ENCODE measurements at places on chromosomes 11 and 22.
A peak's percentile ranks its signal among the peaks of the same experiment; 100 is the strongest.

DNA sequence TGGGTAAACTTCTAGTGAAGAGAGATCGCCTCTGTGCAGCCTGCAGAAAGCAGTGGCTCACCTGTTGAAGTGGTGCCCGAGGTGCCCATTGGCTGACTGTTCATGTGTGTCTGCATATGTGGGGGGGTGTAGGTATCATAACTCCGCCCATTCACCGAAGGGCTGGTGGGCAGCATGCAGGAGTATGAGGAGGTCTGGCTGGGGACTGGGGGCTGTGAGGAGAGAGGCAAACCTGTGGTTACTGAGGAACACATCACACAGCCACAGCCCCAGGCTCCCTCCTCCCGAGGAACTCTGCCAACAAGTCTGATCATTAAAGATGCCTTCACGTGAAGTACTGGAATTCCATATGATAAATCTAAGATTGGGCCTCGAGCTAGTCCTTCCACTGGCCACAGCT, 20.5 kb downstream of the PAX6 start:
- DNase-seq: no peak

DNA sequence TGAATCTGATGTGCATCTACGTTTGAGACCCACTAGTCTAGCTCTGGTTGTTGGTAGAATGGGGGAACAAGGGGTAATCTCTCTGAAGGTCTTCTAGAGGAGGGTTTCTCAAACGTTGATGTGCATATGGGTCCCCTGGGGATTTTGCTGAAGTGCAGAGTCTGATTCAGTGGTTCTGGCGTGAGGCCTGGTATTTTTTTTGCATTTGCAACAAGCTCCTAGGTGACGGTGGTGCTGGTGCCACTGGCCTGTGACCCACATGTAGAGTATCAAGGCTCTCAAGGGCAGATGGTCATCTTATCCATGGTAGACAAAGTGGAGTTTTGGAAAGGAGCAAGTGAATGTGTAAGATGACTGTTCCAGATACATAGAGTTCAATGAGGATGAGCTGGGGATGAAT, 97.1 kb downstream of the CEP164 start:
- DNase-seq: no peak

DNA sequence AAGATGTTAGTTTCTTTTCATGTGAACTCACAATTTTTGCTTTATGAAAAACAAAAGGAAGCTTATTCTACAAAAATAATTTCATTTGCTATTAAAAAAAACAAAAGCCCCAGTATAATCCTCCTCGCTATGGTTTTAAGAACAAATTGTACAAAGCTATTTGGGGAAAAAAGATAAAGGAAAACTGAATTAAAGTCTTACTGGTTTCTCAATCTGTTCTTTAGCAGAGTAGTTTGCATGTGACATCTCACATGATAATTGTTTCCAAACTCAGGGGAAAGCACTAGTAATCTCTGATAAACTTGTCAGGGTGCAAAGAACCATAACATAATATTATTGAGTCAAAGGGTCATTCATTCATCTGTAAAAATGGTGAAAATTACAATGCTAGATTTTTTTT, 2.9 kb upstream of the DDI1 start:
- no peak for DNase-seq

- no peak for DNase-seq
These were observed 301.6 kb upstream of the C11orf87 start for GRCh38 chr11:109120341-109120740.

DNA sequence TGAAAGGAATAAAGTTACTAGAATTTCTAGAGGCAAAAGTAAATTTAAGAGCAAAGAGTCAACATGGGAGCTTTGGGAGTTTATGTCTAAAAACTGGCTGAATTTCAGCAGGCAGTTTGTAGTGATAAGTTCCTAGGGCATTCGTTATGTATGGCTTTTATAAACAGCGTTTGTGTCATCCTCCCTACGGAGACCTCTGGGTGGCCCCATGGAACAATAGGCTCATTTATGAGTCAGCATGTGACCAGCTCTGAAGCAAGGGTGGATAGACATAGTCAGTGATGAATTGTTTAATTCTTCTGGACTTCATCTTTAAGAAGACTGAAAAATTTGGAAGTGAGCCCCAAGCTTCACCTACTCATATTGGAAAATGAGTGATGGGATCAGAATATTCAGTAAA, 37.1 kb downstream of the SVIP start:
- DNase-seq: peak; percentile 3

DNA sequence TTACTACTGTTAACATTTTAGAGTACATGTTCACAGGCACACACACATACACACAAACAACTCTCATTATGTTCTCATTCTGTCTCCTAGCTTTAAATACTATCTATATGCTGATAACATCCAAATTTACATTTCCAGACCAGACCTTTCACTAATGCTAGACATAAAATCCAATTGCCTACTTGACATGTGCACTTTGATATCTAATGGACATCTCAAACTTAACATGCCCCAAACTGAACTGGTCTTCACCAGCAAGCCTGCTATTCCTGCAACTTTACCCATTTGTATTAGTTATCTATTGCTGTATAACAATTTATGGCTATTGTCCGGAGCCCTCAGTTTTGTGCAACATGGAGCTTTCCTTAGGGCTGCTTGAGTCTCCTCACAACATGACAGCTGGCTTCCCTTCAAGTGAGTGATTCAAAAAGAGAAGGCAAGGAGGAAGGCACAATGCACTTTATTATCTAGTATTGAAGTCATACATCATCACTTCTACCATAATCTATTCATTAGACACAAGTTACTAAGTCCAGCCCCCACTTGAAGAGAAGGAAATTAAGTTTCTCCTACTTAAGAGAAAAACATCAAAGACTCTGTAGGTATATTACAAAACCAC, 3.0 kb downstream of the SLC36A4 start:
- no peak for DNase-seq

- DNase-seq: no peak
These were observed 235.7 kb downstream of the DYNC2H1 start for GRCh38 chr11:103344886-103345285.

DNA sequence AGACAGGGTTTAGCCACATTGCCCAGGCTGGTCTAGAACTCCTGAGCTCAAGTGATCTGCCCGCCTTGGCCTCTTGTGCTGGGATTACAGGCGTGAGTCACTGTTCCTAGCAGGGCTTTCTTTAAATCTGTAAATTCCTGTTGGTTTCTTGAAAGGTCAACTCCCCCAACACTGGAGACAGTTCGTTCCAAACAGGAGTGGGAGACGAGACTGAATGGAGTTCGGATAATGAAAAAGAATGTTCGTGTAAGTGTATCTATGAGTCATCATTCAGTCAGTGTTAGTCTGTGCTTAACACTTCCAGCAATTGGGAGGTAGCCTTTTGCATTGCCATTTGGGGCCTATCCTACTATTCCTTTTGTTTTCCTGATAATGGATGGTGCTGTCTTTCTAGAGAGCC, 10.0 kb upstream of the BACE1-AS start:
- no peak for DNase-seq

DNA sequence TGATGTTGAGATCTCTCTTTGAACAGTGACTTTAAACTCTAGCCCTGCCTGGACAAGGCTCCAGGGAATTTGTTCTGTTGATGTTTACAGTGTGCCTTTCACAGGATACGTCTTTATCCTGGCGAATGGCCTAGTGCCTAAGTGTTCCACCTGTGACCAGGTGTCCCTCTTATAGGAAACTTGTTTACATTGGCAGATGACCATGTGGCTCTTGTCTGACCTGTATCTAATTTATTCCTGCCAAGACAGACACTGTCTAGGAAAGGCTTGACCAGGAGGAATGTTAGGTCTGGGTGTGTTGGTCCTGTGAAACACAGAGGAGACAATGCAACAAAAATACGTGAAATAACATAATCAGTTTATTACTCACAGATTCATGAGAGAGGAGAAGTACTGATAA, 875.6 kb downstream of the METTL15 start:
- no peak for DNase-seq

GRCh38 chr11:121523581-121524232, 70.9 kb upstream of the SORL1-AS1 start:
- DNase-seq: no peak

DNA sequence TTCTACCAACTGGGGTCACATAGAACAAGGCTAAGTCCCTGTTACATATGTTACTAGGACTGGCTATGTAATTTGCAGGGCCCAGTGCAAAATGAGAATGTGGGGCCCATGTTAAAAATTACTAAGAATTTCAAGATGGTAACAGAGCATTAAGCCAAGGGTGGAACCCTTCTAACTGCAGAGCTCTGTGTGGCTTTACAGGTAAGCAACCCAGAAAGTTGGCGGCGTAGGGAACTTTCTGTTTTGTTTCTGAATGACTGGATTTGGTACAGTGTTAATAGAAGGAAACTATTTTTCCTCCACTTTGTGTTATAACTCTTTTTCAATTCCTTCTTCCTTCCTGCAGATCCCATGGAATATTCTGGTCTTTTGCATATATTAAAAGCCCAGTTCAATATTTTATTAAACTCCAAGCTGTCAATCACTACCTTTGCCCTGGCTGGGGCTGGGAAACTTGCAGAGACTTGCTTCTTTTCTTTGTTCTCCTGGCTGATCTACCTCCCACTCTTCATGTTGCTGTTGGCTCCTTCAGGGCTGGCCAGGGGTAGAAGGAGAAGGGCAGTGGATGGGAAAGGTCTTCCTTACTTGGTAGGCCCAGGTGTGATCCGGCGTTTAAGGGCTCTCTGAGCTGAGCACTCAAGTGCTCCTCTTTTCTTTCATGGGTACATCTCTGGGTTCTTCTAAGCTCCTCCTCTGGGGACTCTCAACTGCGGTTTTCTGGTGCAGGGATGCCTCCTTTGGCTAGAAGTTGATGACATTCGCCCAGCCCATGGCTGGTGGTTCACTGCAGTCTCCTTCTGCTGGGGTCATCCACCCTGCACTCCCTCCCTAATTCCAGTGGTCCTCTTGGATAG, 67.7 kb downstream of the SNX19 start:
- no peak for DNase-seq

DNA sequence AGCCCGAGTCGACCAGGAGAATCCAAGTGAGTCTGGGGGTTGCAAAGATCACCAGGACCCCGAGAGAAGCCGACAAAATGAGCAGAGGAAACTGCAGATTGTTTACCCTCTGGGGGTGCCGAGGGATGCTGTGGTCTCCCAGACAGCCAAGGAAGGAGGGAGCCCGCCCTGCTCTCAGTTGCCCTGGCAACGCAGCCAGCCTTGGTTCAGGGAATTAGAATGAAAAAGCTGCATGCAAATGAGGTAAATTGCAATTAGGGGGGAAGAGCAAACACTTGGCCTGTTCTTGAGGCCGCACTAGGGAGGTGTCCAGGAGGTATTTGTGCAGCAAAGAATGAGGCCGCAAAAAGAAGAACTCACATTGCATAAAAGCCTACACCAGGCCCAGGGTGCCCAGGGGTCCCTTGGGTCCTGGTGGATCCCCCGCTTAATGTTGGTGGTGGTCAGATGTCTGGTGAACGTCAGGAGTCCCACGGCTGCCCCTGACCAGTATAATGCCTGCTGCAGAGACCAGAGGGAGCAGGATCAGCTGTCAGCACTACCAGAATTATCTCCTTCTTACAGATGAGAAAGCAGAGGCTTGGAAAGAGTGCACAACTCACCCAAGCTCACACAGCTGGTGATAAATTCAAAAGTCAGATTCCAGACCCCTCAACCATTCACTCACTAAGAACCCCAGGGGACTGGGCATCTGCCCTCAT, 40.3 kb upstream of the ATXN10 start:
- peak; percentile 4 for DNase-seq

GRCh38 chr11:72422414-72422813, 11.9 kb downstream of the CLPB start:
- DNase-seq: no peak

GRCh38 chr11:118914178-118914918, 11.4 kb downstream of the BCL9L start:
- peak; percentile 40 for DNase-seq

- no peak for DNase-seq
These were observed 16.2 kb upstream of the ACER3 start for GRCh38 chr11:76844511-76844910.

DNA sequence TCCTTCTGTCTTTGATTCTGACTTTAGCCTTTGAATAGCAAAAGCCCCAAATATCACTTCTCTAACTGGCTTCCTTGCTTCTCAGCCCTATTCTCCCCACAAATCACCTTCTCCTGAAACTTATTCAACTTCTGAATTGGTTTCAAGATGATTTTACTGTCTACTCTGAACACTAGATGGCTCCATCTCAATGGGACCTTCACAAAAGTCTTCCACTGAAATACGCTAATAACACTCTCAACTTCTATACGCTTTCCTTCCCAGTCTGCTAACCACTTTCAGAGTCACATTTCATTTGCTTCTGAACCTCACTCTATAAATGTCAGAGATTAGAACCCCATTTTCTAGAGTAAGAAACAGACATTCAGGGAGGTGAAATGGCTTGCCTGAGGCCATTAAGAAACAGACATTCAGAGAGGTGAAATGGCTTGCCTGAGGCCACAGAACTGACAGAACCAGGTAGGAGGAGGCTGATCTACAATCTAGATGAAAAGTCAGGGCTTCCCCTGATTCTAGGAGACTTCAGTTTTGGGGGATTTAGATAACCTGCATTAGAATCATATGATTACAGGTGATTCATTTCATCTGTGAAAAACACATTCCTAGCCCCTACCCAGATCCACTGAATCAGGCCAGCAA, 20.6 kb downstream of the MORC2 start:
- DNase-seq: no peak

DNA sequence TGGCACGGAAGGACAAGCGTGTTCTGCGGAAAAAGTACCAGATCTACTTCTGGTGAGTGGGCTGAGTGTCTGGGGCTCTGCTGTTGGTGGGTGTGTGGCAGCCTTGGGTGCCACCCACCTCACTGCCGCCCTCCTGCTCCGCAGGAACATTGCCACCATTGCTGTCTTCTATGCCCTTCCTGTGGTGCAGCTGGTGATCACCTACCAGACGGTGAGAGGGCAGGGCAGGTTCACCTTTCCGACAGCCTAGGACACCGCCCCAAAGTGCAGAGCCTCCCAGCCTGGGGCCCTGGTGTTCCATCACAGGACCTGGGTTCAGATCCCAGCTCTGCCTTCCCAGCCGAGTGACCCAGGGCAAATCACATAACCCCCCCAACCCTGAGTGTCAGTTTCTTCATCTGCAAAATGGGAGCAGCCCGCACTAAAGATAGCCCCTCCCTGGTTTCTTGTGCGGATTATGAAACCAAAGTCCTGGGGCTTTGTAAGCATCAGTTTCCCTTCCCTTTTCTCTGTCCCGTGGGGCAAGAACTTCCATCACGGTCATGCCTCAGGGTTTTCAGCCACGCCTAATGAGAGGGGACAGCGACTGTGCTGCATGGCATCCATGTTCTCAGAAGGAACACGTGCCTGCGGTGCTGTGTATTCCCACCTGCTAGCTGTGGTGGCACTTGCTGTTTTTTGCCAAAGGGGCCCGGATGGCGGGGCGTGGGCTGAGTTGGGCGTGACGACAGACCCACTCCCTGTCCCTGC, 9.8 kb upstream of the TAGLN start:
- DNase-seq: no peak

GRCh38 chr22:35956850-35957249, 71.8 kb downstream of the RBFOX2 start:
- DNase-seq: no peak

GRCh38 chr11:65435411-65435931, 12.9 kb downstream of the NEAT1 start:
- no peak for DNase-seq

GRCh38 chr11:965206-965775, 39.6 kb downstream of the AP2A2 start:
- DNase-seq: no peak

- no peak for DNase-seq
These were observed 37.1 kb upstream of the C11orf87 start for GRCh38 chr11:109384873-109385272.
